Cerebellar nuclear complex (tissue), 1 donor: ENCODE measurements at places on chromosomes 6 and 20.

- no peak for DNase-seq
Measured at GRCh38 chr6:144190080-144190479, 39.8 kb downstream of the STX11 start.

DNA sequence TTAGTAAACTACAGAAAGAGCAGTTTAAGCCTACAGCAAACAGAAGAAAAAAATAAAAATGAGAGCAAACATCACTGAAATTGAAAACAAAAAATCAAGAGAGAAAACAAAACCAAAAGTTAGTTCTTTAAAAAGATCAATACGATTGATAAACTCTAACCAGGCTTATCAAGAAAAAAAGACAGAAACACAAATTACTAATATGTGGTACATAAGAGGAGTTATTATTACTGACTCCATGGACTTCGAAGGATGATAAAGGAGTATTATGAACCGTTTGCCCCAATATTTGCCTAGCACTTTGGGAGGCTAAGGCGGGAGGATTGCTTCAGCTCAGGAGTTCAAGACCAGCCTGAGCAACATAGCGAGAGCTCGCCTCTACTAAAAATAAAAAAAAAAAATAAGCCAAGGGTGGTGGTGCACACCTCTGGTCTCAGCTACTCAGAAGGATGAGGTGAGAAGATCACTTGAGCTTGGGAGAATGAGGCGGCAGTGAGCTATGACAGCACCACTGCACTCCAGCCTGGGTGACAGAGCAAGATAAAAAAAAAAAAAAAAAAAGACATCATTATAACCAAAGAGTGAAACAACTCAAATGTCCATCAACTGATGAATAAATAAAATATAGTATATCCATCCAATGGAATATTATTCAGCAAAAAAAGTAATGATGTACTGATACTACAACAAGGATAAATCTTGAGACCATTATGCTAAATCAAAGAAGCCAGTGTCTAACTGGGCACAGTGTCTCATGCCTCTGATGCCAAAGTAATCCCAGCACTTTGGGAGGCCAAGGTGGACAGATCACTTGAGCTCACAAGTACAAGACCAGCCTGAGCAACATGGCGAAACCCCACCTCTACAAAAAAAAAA, 12.9 kb downstream of the TRPC4AP start:
- no peak for DNase-seq

DNA sequence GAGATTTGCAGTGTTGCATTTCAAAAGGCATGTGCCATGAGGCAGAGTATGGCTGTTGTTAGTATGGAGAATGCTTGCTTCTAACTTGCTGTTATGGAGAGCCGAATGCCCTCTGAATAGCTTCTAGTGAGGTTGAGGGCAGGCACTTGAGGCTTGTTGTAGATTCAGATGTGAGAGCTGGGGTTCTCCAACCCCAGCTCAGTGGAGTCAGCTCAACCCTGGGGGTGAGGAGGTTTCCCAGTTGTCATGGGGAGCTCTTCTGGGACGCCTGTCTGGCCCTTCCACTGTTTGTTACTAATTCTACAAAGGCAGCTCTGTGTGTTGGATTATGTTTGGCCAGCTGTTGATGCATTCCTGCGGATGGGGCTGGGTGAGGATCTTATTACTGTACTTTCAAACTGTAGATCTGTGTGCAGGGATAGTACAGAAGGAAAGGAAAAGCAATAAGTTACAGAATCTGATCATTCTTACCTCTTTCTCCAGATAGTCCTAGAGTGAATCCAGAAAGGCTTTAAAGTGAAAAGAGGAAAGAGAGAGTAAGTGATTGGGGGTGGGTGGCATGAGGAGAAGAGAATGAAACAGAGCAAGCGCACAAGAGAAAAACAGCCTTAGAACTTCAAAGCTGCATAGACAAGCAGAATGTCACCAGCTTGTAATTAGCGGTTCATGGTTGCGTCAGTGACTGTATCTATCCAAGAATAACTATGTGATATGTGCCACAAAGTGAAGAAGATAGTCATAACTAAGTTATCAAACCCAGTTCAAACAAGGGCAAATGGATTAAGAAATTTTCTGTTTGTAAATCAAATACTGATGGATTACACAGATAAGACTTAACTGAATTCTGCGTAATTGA, 148.7 kb downstream of the PRL start:
- DNase-seq = no peak

DNA sequence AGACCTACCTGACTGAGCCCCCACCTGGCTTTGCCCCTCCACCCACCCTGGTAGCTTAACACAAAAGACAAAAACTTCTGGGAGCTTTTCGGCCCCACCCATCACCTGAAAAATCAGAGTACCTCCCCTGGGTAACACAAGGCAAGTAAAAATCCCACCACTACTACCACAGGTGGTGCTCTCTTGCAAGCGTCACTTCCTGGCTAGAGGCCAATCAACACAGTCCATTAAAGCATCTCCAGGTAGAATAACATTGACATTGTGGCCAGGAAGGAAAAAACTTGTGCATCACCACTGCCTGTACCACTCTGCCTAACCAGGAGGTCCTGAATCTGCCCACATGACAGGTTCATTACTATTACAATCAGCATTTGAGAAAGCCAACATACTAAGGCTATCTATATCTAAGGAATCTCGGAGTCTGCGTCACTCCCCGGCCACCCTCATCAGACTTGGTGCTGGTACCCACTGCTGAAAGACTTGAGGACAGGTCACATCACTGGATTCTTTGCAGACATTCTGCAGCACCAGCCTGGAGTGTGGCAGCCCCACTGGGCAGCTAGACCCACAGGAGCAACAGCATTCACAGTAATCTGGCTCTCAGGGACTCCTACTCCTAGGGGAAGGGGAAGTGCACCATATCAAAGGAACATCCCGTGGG, 125.9 kb downstream of the CDK19 start:
- no peak for DNase-seq
